Jurkat, Clone E6-1 (cell line): ENCODE measurements at places on chromosomes 2 and 18.

- no peak for DNase-seq
Observed at GRCh38 chr2:27078267-27079194, at the start of gene EMILIN1. Gene EMILIN1 (plus strand): TSS chr2:27078615. CDS start chr2:27079066, 451 bp downstream.

DNA sequence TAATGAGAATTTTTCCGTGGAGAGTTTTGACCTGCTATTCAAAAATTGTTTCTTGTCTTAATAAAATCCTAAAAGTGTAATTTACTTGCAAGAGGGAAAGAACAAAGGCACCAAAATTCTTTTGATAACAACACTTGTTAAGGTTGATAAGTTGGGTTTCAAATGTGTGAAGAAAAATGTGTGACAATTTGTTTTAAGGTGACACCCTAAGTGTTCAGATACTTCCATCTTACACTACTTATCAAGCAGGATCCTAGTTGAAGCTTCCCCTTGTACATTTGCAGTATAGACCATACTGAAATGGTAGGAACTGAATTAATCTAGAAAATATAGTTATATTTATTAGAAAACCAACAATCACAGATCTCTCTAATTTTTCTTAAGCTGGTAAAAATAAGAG is 204.6 kb downstream of the ARHGAP15 start:
- DNase-seq: no peak

DNA sequence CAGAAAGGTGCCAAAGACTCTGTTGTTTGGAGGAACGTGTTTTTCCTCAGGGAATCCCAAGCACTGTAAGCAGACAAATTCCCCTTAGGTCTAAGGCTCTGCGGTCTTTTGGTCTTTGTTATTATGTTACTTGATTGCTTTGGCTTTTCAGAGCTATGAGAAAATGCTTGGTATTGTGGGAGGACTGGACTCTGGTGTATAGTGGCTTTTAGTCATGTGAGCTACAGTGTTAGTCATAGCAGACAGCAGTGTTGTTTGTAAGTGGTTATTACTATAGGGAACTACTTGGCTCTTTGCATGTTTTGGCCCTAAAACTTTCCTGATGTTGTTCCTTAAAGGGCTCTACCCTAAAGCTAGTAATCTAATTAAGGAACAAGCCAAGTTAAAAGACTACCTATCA is 956.2 kb upstream of the LRATD1 start:
- DNase-seq: no peak

GRCh38 chr18:3577281-3577855 is 127.4 kb downstream of the TGIF1 start:
- no peak for DNase-seq
